Activated naive CD4-positive, alpha-beta T cell treated with anti-CD3 and anti-CD28 coated beads, Interleukin-2, amount 10 ng/mL, durations not matched to agents 7 days and 5 days (primary cell): ENCODE measurements at places on chromosomes 5 and 9.

GRCh38 chr5:17156463-17156862 lies 61.0 kb upstream of the BASP1 start:
- no peak for DNase-seq
- no peaks in the 10 kb centered on the region for H3K27me3 ChIP-seq
- H3K36me3 ChIP-seq, result no peaks in the 10 kb centered on the region
- no peak overlapping the region for H3K4me3 ChIP-seq

- no peaks in the 10 kb centered on the region for H3K4me1 ChIP-seq
- no peak overlapping the region for H3K4me3 ChIP-seq
- H3K27ac ChIP-seq, result no peak overlapping the region
- no peaks in the 10 kb centered on the region for H3K36me3 ChIP-seq
- H3K27me3 ChIP-seq, result no peaks in the 10 kb centered on the region
Measured at GRCh38 chr5:88979244-88979643, 96.3 kb upstream of the MEF2C start.

DNA sequence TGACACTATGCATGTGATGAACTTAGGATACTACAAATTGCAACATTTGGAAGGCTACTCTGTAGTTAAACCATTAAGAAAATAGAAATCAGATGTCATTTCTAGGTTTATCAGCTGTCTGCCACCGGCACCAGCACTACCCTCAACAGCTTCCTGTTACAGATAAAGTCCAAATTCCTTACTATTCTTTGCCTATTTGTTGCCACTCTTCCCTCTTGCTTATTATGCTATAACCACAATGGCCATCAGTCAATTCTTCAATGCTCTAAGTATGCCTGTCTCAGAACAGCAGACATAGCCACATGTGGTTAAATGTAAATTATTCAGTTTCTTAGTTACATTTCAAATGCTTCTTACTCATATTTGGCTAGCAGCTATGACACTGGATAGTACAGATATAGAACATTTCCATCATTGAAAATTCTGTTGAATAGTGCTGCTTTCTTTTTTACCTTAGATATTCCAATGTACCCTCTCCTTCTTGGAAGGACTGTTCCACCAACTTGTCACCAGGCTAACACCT lies 21.0 kb downstream of the DHX29 start:
- no peak for DNase-seq
- H3K36me3 ChIP-seq, result peaks cover 29% of the 10 kb centered on the region
- H3K4me1 ChIP-seq, result no peaks in the 10 kb centered on the region
- H3K4me3 ChIP-seq, result no peak overlapping the region
- H3K27me3 ChIP-seq, result no peaks in the 10 kb centered on the region
- H3K27ac ChIP-seq, result no peak overlapping the region

DNA sequence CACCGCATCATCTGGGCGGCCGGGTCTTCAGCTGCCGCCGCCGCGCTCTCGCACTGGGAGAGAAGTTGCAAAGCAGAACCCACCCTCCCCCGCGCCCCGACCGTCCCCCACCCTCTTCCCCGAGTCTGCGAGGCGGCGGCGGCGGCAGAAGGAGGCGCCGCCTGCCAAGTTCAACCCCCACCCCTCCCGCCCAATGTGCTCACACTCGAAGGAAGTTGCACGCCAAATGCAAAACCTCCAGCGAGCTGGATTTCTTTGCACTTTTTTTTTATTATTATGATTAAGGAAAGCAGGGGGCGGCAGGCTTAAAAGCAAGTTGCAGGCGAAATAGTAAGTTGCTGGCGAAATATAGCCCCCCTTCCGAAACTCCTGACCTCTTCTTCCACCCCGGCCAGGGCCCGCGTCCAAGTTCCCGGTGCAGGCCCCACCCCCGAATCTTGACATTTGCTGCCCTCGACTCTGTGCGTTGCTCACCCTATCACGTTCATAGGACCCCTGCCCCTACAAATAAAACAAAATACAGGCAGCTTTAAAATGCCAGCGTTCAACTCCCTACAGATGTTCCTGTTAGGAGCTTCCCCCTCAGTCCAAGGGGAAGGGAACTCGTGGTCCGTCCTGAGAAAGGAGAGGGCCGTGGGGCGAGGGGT lies 1.1 kb upstream of the NR3C1 start:
- peak overlapping the region; percentile 98 for H3K27ac ChIP-seq
- H3K27me3 ChIP-seq, result no peaks in the 10 kb centered on the region
- peak overlapping the region; percentile 75 for H3K4me3 ChIP-seq
- DNase-seq, result peak; percentile 80

DNA sequence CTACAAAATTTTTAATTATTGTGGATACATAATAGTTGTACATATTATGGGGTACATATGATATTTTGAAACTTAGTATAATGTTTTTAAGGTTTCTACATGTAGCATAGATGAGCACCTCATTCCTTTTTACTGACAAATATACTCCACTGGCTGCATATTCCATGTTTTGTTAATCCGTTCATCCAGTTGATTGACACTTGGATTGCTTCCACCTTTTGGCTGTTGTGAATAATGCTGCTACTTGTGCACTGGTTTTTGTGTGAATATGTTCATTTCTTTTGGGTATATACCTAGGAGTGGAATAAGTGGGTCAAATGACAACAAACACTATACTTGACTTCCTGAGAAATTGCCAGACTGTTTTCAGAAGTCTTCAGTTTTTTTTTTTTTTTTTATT lies 2.8 kb upstream of the ENTREP1 start:
- H3K27ac ChIP-seq, result no peak overlapping the region
- DNase-seq, result no peak
- no peak overlapping the region for H3K4me3 ChIP-seq
- peaks cover 7% of the 10 kb centered on the region for H3K4me1 ChIP-seq
- peaks cover 63% of the 10 kb centered on the region for H3K27me3 ChIP-seq
- H3K36me3 ChIP-seq, result no peaks in the 10 kb centered on the region

- H3K36me3 ChIP-seq, result peaks cover 23% of the 10 kb centered on the region
- H3K4me1 ChIP-seq, result no peaks in the 10 kb centered on the region
- no peak overlapping the region for H3K27ac ChIP-seq
Measured at GRCh38 chr5:138303372-138303771, 28.2 kb downstream of the CDC25C start.

GRCh38 chr5:101932599-101932998 lies 363.5 kb downstream of the SLCO4C1 start:
- no peak overlapping the region for H3K27ac ChIP-seq
- no peaks in the 10 kb centered on the region for H3K4me1 ChIP-seq
- DNase-seq, result no peak
- H3K4me3 ChIP-seq, result no peak overlapping the region

- H3K27ac ChIP-seq, result no peak overlapping the region
- no peak for DNase-seq
- H3K36me3 ChIP-seq, result no peaks in the 10 kb centered on the region
Measured at GRCh38 chr9:98978231-98978681, 34.5 kb downstream of the COL15A1 start.

- peaks cover 6% of the 10 kb centered on the region for H3K27me3 ChIP-seq
- no peak for DNase-seq
- no peaks in the 10 kb centered on the region for H3K4me1 ChIP-seq
- no peaks in the 10 kb centered on the region for H3K36me3 ChIP-seq
- no peak overlapping the region for H3K4me3 ChIP-seq
Measured at GRCh38 chr9:130901498-130902203, 5.0 kb upstream of the QRFP start.

- H3K36me3 ChIP-seq, result no peaks in the 10 kb centered on the region
- H3K4me3 ChIP-seq, result no peak overlapping the region
- H3K4me1 ChIP-seq, result no peaks in the 10 kb centered on the region
- no peaks in the 10 kb centered on the region for H3K27me3 ChIP-seq
Measured at GRCh38 chr5:172926796-172927195, 32.4 kb upstream of the RPL26L1 start.

DNA sequence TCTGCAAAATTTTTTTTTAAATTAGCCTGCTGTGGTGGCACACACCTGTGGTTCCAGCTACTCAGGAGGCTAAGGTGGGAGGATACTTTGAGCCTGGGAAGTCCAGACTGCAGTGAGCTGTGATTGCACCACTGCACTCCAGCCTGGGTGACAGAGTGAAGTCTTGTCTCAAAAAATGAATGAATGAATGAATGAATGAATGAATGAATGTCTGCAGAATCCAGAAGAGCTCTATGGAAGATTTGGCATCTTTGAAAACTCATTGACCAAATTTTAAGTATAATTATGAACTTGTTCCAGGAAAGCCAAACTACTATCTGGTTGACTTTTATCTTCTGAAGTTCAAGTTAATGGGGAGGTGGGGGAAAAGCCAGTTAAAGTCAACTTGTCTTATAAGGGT lies 94.2 kb upstream of the ERBIN start:
- no peak overlapping the region for H3K27ac ChIP-seq
- H3K27me3 ChIP-seq, result no peaks in the 10 kb centered on the region
- no peak for DNase-seq
- no peaks in the 10 kb centered on the region for H3K4me1 ChIP-seq
- no peak overlapping the region for H3K4me3 ChIP-seq

DNA sequence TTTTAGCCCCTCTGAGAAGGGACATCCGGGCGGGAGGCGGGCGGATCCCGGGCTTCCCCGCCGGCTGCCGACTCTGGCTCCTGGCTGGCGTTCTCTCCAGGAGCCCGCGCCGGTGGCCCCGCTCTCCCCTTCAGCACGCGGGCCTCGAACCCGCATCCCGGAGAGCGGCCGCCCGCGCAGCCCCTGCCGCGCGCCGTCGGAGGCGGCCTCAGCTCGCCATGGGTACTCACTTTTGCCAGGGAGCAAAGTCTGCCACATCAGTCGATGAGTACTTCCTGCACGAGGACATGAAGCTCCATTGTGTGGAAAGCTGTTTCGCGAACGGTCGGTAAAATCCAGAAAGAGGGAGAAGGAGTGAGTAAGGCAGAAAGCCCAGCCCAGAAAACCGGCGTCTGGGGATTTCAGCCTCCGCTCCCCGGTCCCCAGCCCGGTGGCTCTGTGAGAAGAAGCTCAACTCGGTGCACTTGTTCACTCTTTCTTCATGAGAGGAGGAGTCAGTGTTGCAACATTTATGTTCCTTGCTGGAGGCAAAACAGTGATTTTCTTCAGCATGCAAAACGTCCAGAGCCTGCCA lies at the start of gene PRLR:
TSS of gene PRLR (minus strand) at position 450 of the 574 bp plus-strand sequence. CDS start 140,867 bp downstream, outside the sequence.
- no peaks in the 10 kb centered on the region for H3K36me3 ChIP-seq
- H3K4me3 ChIP-seq, result peak within 1 kb of the TSS; percentile 7
- peaks cover 64% of the 10 kb centered on the region for H3K27me3 ChIP-seq
- DNase-seq, result no peak

GRCh38 chr5:21398511-21398910 lies 1410.5 kb upstream of the CDH18 start:
- H3K27me3 ChIP-seq, result no peaks in the 10 kb centered on the region
- H3K27ac ChIP-seq, result no peak overlapping the region
- H3K4me1 ChIP-seq, result peaks cover 4% of the 10 kb centered on the region
- no peak for DNase-seq

- H3K4me1 ChIP-seq, result peaks cover 15% of the 10 kb centered on the region
- no peak overlapping the region for H3K27ac ChIP-seq
- H3K27me3 ChIP-seq, result peaks cover 4% of the 10 kb centered on the region
- DNase-seq, result no peak
- H3K36me3 ChIP-seq, result peaks cover 2% of the 10 kb centered on the region
Measured at GRCh38 chr5:97191893-97192292, 8.8 kb upstream of the RIOK2 start.

- H3K36me3 ChIP-seq, result no peaks in the 10 kb centered on the region
- no peaks in the 10 kb centered on the region for H3K27me3 ChIP-seq
- no peak for DNase-seq
- H3K27ac ChIP-seq, result no peak overlapping the region
- H3K4me1 ChIP-seq, result peaks cover 6% of the 10 kb centered on the region
Measured at GRCh38 chr5:42750507-42750906, 6.1 kb upstream of the CCDC152 start.

DNA sequence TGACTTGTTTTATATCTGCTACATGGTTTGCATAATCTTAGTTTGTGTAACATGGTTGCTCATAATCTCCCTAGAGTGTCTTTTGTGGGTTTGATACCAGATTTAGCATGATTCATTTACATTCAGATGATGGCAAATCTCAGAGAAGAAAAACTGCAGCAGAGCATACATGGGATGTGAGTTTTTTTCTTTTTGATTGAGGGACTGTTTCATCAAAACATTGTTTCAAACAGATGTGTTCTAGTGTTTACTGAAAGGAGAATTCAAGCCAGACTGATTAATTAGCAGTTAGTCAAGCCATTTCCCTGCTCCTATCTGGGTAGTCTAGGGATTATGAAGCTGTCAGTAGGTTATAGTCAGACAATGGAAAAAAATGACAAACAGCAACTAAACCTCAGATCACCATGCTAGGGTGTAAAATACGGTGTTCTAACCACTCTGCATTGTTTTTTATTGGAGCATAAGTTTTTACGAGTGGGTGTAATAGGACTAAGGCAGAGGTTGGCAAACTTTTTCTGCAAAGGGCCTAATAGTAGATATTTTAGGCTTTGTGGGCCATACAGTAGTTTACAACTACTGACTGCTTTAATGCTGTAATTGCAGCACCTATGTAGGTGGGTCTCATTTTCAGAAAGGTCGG lies 10.5 kb upstream of the GDNF start:
- no peaks in the 10 kb centered on the region for H3K36me3 ChIP-seq
- DNase-seq, result no peak

DNA sequence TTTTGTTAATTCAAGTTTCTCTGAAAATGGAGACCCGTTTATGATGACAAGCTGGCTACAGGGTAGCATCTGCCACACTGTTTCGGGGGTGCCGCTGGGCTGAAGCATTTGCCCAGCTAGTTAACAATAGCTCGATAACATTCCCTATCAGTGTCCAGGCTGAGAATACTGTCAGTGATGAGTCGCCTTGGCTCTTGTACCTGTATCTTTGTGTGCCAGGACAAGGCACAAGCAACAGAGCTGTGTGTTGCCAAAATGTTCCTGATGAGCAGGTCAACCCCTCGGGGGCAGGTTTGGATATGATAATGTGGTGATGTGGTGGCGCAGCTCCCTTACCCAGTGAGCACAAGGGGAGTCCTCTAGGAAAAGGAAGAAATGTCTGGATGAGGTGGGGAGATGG lies 7.0 kb downstream of the TGFBI start:
- H3K36me3 ChIP-seq, result no peaks in the 10 kb centered on the region
- peaks cover 22% of the 10 kb centered on the region for H3K4me1 ChIP-seq
- H3K27ac ChIP-seq, result no peak overlapping the region

- no peak overlapping the region for H3K4me3 ChIP-seq
- DNase-seq, result no peak
- peaks cover 16% of the 10 kb centered on the region for H3K4me1 ChIP-seq
- H3K27ac ChIP-seq, result no peak overlapping the region
- peaks cover 49% of the 10 kb centered on the region for H3K36me3 ChIP-seq
- H3K27me3 ChIP-seq, result no peaks in the 10 kb centered on the region
Measured at GRCh38 chr5:131719564-131719963, 77.3 kb downstream of the FNIP1 start.

DNA sequence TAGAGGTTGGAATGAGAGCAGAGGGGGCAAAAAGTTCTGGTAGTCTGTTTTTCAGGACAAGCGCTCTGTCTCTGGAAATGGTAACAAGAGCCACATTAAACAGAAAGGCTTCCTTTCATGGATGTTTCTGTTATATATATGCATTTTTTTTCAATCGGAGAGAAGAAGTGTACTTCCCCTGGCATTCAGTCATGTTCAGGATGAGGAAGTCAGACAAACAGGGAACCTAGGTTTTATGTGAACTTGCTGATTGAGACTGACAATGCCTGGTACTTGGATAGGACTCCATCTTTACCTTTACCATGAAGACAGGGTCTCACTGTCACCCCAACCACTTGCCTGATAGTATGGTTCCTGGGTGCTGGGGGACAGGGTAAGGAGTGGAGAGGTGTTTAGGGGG lies 30.1 kb upstream of the ZBED3 start:
- no peak overlapping the region for H3K4me3 ChIP-seq
- H3K36me3 ChIP-seq, result no peaks in the 10 kb centered on the region
- H3K27me3 ChIP-seq, result peaks cover 5% of the 10 kb centered on the region
- no peak for DNase-seq
- no peaks in the 10 kb centered on the region for H3K4me1 ChIP-seq

GRCh38 chr9:14081745-14082144 lies 232.2 kb downstream of the NFIB start:
- no peak overlapping the region for H3K4me3 ChIP-seq
- no peak for DNase-seq
- H3K4me1 ChIP-seq, result no peaks in the 10 kb centered on the region
